ENCODE measurements at places on chromosomes 7 and 10.
A peak's percentile ranks its signal among the peaks of the same experiment; 100 is the strongest.

DNA sequence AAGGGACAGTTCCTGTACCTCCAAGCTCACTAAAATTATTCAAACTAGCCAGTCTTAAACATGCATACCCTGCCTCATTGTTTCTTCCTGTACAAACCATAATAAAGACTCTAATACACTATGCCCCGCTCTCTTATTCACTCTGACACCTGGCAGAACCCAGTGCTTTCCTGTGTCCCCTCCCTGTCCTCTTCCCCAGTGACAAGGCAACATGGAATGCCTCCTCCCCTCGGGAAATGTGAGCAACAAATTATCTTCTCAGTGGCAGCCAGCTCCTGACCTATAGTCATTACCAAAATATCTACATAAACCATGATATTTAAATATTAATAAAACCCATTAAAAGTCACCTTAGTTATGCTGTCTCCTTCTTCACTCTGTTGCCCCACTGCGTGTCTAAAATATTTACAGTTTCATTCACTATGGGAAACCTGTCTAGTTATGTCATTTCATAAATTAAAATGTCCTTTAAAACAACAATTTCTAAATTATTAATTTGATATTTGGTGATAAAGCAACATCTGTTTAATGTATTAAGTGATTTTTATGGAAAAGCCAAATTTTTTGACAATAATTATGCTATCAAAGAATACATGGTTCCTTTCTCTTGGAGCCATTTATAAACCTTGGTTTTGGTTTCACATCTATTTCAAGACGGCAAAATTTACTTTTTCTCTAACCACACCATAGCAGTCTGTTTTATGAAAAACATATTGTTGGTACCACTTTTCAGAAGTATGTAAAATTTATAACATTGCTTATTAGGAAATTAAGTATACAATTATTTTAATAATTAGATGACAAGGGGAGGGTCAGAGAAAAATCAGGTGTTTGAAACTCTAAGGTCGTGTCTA, 1355.2 kb downstream of the XPNPEP1 start:
- DNase-seq: no peak

DNA sequence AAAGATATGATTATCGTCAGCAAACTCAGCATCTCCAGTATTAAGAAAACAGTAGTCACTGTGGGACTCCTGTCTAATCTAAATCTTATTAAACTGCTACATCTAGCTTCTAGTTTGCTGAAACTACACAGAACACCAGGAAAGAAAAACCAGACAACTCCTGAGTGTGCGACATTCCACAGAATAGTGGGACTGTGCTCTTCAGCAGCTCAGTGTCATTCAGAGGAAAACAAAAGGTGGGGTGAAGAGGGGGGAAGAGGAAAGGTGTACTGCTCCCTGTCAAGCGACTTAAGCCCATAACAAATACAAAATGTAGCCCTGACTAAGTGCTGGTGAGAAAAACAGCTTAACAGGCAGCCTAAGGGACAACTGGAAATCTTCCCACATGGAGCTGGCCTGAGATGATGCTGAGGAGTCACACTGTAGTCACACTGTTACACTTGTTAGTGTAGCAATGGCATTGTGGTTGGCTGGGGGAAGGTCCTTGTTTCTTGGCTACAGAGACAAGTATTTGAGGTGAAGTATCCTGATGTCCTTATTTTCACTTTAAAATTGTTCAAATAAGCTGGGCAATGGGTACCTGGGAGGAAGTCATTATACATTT, 135.5 kb downstream of the USP6NL start:
- no peak for DNase-seq

GRCh38 chr10:93806903-93807302, 49.2 kb downstream of the LGI1 start:
- DNase-seq: no peak

DNA sequence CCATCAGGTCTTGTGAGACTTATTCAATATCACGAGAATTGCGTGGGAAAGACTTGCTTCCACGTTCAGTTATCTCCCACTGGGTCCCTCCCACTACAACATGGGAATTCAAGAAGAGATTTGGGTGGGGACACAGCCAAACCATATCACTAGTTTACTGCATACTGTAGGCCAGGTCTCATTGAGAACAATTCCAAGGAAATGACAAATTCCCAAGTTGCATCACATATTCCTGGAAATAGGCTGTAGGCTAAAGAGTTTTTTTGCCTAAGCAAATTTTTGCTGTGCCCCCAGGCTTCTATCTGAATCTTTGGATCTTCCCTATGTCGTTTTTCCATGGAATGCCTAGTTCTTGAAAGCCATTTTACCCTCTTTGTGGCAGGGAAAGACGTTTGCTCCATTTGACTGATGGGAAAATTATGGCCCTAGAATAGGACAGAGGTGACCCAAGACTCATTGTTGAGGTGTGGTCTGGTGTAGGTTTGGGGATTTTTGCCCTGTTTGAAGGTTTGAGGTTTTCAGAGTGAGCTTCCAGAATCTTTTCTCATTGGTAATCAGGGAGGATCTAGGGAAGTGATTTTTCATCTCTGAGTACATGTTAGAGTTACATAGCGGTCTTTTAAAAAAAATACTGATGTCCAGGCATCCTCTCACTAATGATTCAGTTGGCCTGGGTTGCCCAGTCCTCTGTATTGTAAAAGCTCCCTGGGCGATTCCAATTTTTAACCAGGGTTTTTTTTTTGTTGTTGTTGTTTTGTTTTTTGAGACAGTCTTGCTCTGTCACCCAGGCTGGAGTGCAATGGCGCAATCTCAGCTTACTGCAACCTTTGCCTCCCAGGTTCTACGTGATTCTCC, 44.4 kb downstream of the TACR2 start:
- DNase-seq: no peak

- no peak for DNase-seq
Measured at GRCh38 chr10:30034433-30035137, 24.8 kb downstream of the JCAD start.

DNA sequence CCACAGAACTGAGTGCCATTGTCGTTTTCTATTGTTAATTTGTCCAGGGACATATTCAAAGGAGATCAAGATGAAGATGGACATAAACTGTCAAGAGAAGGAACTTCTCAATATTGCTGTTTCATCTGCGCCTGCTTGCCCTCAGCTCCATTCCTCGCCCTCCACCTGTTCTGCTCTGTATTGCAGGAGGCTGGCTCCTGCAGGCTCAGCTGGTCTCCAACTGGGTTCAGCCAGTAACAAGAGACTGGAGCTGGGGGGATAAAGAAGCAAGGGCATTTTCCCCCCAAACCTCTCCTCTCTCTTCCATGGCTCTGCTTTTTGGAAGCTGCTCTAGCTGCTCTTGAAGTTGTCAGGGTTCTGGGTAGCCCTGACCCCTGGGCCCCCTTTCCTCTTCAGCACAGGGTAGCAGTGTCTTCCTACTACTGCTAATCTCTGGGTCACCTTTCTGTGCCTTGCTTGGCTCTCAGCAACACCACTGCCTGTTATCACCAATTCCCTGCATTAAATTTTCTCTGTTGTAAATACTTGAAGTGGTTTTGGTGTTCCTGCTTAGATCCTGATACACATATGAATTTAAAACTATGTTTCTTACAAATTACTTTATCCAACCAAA, 149.0 kb upstream of the FGFR2 start:
- DNase-seq: no peak

DNA sequence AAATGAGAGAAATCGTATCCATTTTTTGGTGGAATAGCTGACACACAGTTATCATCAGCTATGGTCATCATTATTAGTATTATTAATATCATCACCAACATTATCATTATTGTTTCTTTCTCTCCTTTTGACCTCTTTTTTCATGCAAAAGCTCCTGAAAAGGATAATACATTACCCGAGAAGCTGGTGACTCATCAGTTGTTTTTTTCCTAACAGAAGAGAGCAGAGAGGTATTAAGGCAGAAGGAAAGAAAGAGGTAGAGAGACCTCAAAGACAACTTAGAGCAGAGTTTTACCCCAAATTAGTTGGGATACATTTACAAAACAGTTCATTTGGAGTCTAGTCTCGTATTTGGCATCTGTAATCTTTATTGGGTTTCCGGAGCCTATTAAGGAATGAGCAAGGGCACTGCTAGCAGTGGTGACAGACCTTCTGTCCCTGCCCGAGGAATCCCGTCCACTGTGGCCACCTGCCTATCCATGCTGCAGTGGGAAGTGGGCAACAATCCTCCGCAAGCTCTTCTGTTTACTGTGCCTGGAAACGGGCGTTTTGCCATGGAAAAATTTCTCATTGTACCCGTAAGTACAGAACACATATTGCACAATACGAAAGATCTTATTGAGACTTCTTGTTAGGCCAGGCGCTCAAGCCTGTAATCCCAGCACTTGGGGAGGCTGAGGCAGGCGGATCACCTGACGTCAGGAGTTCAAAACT, 170.0 kb upstream of the MKLN1 start:
- DNase-seq: peak; percentile 48

DNA sequence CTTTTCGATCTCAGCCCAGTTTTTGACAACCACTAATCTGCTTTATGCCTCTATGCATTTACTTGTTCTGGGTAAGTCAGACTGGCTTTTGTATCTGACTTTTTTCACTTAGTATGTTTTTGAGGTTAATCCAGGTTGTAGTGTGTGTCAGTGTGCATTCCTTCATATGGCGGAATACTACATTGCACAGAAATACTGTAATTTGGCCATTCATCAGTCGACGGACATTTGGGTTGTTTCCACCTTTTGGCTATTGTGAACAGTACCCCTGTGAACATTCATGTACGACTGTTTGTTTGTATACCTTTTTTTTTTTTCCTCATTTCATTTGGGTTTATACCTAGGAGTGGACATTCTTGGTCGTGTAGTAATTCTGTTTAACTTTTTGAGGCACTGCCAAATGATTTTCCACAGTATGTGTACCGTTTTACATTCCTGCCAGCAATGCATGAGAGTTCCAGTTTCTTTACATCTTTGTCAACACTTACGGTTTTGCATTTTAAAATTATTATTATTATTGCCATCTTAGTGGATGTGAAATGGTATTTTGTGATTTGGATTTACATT, 57.4 kb downstream of the MKLN1 start:
- DNase-seq: no peak

GRCh38 chr7:103660455-103661371, 214.7 kb upstream of the SLC26A5 start:
- DNase-seq: peak; percentile 97

GRCh38 chr10:76523246-76523645, 1091.8 kb downstream of the LRMDA start:
- DNase-seq: peak; percentile 72

DNA sequence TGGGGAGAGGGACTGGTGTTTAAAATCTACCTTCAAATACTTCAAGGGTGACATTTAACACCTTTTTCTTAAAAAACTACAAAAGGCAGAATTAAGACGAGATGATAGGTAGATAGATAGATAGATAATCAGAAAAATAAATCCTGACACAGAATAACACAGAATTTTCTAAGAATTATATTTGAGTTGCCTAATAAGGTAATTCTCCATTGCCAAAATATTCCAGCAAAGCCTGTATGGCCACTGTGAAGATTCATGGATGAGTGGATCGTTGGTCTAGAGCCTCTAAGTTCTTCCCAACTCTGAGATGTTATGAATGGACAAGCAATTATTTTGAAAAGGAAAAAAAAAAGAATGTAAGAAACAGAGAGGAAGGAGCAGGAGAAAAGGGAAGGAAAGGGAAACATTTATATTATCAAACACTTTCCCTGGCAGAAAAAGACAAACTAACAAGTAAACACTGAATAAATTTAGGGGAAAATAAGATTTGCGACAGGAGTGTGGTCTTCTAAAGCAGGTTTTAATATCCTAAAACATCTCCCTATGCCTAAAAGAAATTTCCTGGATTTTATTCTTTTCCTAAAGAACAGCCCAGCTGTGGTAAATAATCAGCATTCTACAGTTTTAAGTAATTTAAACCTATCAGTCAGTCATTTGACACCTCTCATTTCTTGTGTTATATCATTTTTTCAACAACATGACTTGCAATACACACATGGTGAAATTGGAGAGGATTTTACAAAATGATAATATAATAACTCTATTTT, 7.5 kb upstream of the CAV2 start:
- DNase-seq: no peak

- no peak for DNase-seq
Measured at GRCh38 chr10:128043259-128044045, 82.8 kb downstream of the MKI67 start.

- no peak for DNase-seq
Measured at GRCh38 chr7:124603066-124603465, 162.5 kb downstream of the GPR37 start.

GRCh38 chr7:96250776-96251361, 71.0 kb downstream of the SLC25A13 start:
- no peak for DNase-seq

- no peak for DNase-seq
Measured at GRCh38 chr7:66504131-66504530, 124.5 kb upstream of the KCTD7 start.

GRCh38 chr7:43575506-43575905, 7.4 kb upstream of the STK17A start:
- no peak for DNase-seq

Measured in dermis microvascular lymphatic vessel endothelial cell (primary cell).